ENCODE measurements at places on chromosomes 7 and 10. TPM values are rescaled to one million over a fixed set of nuclear protein-coding genes. Genes with fewer than 3 reads are reported as not detected.
A peak's percentile ranks its signal among the peaks of the same experiment; 100 is the strongest.

- H3K27ac ChIP-seq = no peak overlapping the region
- H3K27me3 ChIP-seq = no peaks in the 10 kb centered on the region
Observed at GRCh38 chr7:137798073-137798763, 48.6 kb downstream of the DGKI start.

The METTL2B gene
- total RNA-seq = 26.1 TPM

DNA sequence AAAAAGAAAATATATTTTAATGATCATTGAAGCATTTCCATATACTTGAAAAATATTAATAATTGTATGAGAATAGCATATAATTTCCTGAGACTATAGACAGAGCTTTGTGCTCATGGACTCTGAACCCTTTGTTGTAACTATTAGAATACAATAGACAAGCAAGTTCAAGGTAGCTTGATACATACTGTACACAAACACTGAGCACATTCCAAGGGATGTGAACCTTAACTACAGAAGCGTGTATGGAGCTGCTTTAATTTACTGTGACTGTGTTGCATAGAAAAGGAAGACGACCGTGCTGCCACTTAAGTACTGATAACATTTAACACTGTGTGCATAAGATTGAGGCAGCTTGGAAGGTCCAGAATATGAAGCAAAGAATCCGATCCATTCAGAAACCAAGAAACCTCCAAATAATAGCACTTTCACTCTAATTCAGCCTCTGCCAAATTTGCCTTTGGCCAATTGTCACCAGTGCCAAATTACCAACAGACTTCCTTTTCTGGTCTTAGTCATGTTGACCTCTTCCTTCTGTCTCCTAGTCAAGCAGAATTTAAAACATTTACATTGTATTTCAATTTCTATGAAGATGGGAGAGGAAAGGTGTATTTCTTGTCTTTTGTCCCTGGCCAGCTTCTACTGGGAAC lies 566.1 kb upstream of the GALNT17 start:
- no peak for DNase-seq
- no peaks in the 10 kb centered on the region for H3K4me1 ChIP-seq
- H3K4me3 ChIP-seq = no peak overlapping the region
- no peaks in the 10 kb centered on the region for H3K27me3 ChIP-seq

DNA sequence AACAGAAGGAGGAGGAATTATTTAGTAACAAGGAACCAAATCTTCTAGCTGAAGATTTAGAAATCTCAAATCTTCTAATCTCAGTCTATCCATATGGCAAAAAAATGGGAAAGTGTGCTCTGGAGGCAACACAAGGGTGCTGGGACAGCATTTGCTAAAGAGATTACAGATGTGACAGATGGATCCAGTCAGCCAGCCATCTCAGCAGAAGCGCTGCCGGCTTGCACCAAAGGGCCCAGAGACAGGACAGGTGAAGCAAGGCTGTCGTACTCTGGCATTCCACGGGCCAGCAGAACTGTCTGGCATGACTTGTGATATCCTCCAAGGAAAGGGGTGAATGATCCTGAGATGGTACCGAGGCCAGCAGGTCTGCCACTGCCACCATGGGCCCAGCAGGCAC lies 45.7 kb upstream of the GJD4 start:
- no peaks in the 10 kb centered on the region for H3K27me3 ChIP-seq
- no peak overlapping the region for H3K4me3 ChIP-seq
- no peak for DNase-seq
- H3K27ac ChIP-seq = no peak overlapping the region
- peaks cover 3% of the 10 kb centered on the region for H3K36me3 ChIP-seq

GRCh38 chr7:17142831-17143541 lies 155.5 kb upstream of the AHR start:
- no peak overlapping the region for H3K4me3 ChIP-seq
- no peak for DNase-seq
- peak overlapping the region; percentile 47 for H3K27ac ChIP-seq

GRCh38 chr7:5139998-5140397 lies 50.0 kb upstream of the WIPI2 start:
- H3K4me3 ChIP-seq = no peak overlapping the region
- H3K36me3 ChIP-seq = no peaks in the 10 kb centered on the region
- H3K4me1 ChIP-seq = peaks cover 3% of the 10 kb centered on the region
- no peak for DNase-seq
- no peak overlapping the region for H3K27ac ChIP-seq

- no peak overlapping the region for H3K4me3 ChIP-seq
- no peaks in the 10 kb centered on the region for H3K36me3 ChIP-seq
- DNase-seq = no peak
Observed at GRCh38 chr7:157837561-157837960, 500.8 kb downstream of the DNAJB6 start.

GRCh38 chr10:43753397-43754061 lies 104.8 kb upstream of the ZNF32 start:
- no peaks in the 10 kb centered on the region for H3K36me3 ChIP-seq
- H3K4me1 ChIP-seq = no peaks in the 10 kb centered on the region
- H3K27ac ChIP-seq = no peak overlapping the region

DNA sequence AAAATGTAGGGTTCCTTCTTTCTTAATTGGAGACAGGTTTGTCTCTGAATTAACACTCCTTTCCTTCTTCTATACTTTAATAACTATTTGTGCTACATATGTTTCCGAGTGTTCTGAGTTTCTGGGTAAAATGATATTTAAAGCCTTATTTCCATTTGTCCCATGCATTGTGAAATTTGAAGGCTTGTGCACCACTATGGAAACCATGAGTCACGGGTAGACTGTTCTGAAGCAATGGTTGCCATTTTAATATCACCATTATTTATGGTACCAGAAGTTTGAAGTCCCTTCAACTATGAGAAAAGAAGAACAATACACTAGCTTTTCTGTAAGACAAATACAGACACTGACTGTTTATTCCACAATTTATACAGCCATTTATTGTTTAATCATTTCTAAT lies 44.7 kb upstream of the ZEB1 start:
- H3K27ac ChIP-seq = no peak overlapping the region
- H3K4me3 ChIP-seq = no peak overlapping the region
- H3K4me1 ChIP-seq = no peaks in the 10 kb centered on the region
- no peak for DNase-seq
- H3K36me3 ChIP-seq = no peaks in the 10 kb centered on the region

The SDK1 gene
- 0.47 TPM for total RNA-seq

GRCh38 chr10:48574322-48574796 lies 30.5 kb downstream of the ARHGAP22 start:
- no peaks in the 10 kb centered on the region for H3K4me1 ChIP-seq
- no peak overlapping the region for H3K4me3 ChIP-seq

GRCh38 chr7:18064242-18064838 lies 36.7 kb upstream of the PRPS1L1 start:
- H3K4me1 ChIP-seq = no peaks in the 10 kb centered on the region
- DNase-seq = peak; percentile 11
- H3K27ac ChIP-seq = no peak overlapping the region
- no peak overlapping the region for H3K4me3 ChIP-seq
- no peaks in the 10 kb centered on the region for H3K27me3 ChIP-seq

DNA sequence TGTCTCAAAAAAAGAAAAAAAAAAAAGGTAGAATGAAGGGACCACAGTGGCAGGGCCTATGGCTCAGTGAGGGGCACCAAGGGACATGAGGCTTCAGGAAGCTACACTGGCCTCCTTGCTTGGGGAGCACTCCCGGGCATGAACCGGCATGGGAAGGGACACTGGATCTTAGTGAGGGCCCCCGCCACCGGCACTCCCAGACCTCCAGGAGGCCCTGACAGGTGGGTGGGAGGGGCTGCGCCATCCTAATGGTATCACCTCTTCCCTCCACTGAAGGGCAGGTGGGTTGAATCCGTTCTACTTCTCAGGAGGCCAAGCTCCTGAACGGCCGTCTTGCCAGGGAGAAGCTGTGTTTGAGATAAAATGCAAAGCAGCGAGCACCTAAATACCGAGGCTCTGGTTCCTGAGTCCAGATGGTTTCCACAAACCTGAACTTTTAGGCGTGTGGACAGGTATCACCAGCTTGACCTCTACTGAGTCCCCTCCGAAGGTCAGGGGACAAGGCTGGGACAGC lies 69.8 kb downstream of the C10orf143 start:
- no peak overlapping the region for H3K27ac ChIP-seq
- peaks cover 41% of the 10 kb centered on the region for H3K27me3 ChIP-seq
- DNase-seq = no peak
- no peaks in the 10 kb centered on the region for H3K4me1 ChIP-seq

- DNase-seq = no peak
- peaks cover 5% of the 10 kb centered on the region for H3K4me1 ChIP-seq
- H3K4me3 ChIP-seq = no peak overlapping the region
- no peak overlapping the region for H3K27ac ChIP-seq
- no peaks in the 10 kb centered on the region for H3K27me3 ChIP-seq
Observed at GRCh38 chr10:5968037-5968680, 9.2 kb downstream of the IL15RA start.

The MEOX2 gene
- not detected for total RNA-seq

DNA sequence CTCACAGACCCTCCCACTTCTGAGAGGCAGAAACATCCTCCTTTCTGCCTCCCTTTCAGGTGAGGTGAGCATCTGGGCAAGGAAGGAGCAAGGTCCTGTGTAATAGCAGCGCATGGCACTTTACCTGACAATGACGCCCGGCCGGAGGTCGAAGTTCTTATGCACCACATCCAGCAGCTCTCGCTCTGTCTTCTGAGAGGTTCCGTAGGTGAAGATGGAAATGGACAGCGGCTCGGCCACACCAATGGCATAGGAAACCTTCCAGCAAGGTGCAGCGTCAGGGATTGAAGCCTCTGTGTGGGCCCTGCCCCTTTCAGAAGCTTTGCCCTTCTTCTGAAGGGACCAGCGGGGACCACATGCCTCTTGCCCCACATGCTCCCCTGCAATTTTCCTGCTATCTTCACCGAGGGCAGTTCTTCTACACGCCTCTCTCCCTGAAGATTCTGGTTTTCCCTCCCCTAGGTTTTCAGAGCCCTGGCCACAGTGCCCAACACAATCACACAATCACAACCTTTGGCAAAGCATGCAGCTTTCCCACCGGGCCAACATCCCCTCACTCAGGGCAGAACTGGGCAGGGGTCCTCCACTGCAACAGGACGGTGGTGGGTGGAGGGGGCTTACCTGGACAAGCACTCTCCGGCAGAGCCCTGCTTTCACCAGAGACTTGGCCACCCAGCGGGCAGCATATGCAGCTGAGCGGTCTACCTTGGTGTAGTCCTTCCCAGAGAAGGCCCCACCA lies 14.9 kb downstream of the MAT1A start:
- H3K4me1 ChIP-seq = no peaks in the 10 kb centered on the region
- no peaks in the 10 kb centered on the region for H3K27me3 ChIP-seq
- H3K4me3 ChIP-seq = no peak overlapping the region
- H3K27ac ChIP-seq = no peak overlapping the region

The TMEM176A gene
- total RNA-seq = 0.79 TPM

GRCh38 chr10:44986670-44987069 lies 8.1 kb upstream of the DEPP1 start:
- H3K27me3 ChIP-seq = peaks cover 29% of the 10 kb centered on the region
- DNase-seq = no peak
- no peak overlapping the region for H3K4me3 ChIP-seq
- no peak overlapping the region for H3K27ac ChIP-seq
- H3K36me3 ChIP-seq = no peaks in the 10 kb centered on the region
- H3K4me1 ChIP-seq = no peaks in the 10 kb centered on the region

DNA sequence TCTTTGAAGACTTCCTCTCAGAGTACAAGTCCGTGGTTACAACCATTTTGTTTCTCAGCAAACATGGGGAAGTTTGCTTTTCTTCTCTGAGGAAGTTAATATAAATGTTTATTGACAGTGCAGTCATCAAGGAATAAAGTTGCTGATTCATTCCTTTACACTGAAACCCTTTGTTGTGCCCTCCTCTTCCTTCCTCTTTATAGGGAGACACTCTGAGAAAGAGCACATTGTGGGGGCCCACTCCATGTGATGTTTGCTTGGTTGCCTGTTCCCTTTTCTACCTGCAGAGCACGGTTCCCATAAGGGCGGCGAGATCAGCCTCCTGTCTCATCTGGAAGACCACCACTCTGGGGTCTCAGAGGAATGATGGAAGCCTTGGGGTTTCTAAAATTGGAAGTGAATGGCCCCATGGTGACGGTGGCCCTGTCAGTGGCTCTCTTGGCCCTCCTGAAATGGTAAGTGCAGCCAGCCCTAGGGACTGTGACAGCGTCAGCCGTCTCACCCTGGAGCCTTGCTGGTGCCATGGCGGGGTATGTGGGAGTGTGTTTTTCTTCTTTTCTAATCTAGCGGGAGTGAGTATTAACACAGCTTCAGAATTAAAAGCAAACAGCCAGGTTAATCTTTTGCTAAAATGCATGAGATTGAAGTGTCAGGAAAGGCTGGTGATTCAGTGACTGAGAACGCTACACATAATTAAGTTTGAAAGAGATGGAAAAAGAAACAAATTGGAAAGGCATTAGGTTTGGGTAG lies at the start of gene TBXAS1:
TBXAS1 (plus strand) TSS at position 240 of the 750 bp plus-strand sequence; CDS start at position 367, 127 bp downstream.
- no peak for DNase-seq
- no peaks in the 10 kb centered on the region for H3K36me3 ChIP-seq
- H3K27ac ChIP-seq = peak within 1 kb of the TSS; percentile 48
- H3K27me3 ChIP-seq = no peaks in the 10 kb centered on the region

- DNase-seq = no peak
- H3K4me3 ChIP-seq = no peak overlapping the region
Observed at GRCh38 chr10:126777714-126778113, 107.2 kb upstream of the C10orf90 start.

- no peak overlapping the region for H3K4me3 ChIP-seq
- no peak overlapping the region for H3K27ac ChIP-seq
- H3K27me3 ChIP-seq = no peaks in the 10 kb centered on the region
- H3K36me3 ChIP-seq = no peaks in the 10 kb centered on the region
Observed at GRCh38 chr7:30168835-30169573, 34.2 kb downstream of the MTURN start.

GRCh38 chr10:44437840-44438511 lies 53.1 kb upstream of the CXCL12 start:
- H3K36me3 ChIP-seq = no peaks in the 10 kb centered on the region
- H3K4me1 ChIP-seq = no peaks in the 10 kb centered on the region
- H3K27ac ChIP-seq = no peak overlapping the region
- DNase-seq = no peak

The SPDYE9 gene
- not detected for total RNA-seq

The ACTA2 gene
- 4.4 TPM for total RNA-seq

The SYT15 gene
- total RNA-seq = 1.7 TPM

The SEMA4G gene
- total RNA-seq = 2.2 TPM

- H3K36me3 ChIP-seq = no peaks in the 10 kb centered on the region
- no peaks in the 10 kb centered on the region for H3K4me1 ChIP-seq
- no peak overlapping the region for H3K27ac ChIP-seq
- H3K27me3 ChIP-seq = peaks cover 10% of the 10 kb centered on the region
- H3K4me3 ChIP-seq = no peak overlapping the region
Observed at GRCh38 chr7:25820432-25821040, 331.5 kb upstream of the NFE2L3 start.
